SHP77 treated with DMSO at 0.1 percent for 48 hours (cell line): ENCODE measurements at places on chromosomes 11 and 22.

GRCh38 chr11:74320538-74320937, 9.1 kb upstream of the P4HA3 start:
- DNase-seq = no peak

- DNase-seq = peak; percentile 43
Observed at GRCh38 chr11:22703591-22703990, 37.2 kb downstream of the GAS2 start.

- DNase-seq = no peak
Observed at GRCh38 chr11:9899676-9900075, 235.8 kb downstream of the SWAP70 start.

- no peak for DNase-seq
Observed at GRCh38 chr11:19814421-19814820, 101.8 kb downstream of the NAV2 start.

GRCh38 chr11:79147011-79147410, 293.8 kb downstream of the TENM4 start:
- DNase-seq = no peak
